ENCODE measurements at places on chromosomes 2 and 18.

GRCh38 chr2:157528963-157529751, 85.3 kb upstream of the CYTIP start:
- no peak for DNase-seq

DNA sequence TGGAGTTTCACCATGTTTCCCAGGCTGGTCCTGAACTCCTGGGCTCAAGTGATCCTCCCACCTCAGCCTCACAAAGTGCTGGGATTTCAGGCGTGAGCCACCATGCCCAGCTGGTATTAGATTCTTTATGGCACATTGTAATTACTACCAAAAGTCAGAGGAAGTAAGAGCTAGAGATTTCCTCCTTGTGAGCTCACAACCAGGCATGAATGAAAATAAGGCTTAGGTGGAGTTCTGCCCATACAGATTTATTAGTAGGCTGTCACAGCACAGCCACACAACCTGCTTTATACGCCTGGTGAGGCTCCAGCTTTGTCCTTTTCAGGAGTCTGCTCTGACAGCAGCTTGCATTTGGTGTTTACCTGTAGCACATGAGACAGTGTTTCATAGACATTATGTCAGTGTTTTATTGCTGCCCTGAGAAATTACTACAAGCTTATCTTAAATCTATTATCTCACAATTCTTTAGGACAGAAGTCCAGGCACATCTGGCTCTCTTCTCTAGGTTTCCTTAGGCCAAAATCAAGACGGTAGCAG, 156.6 kb downstream of the TANC1 start:
- DNase-seq = no peak

GRCh38 chr18:78292618-78293380, 686.8 kb upstream of the SALL3 start:
- no peak for DNase-seq

- DNase-seq = no peak
Measured at GRCh38 chr18:9132628-9133027, 4.0 kb upstream of the ANKRD12 start.

Measured in AG04449 (cell line).